ENCODE measurements at places on chromosomes 2 and 18.

DNA sequence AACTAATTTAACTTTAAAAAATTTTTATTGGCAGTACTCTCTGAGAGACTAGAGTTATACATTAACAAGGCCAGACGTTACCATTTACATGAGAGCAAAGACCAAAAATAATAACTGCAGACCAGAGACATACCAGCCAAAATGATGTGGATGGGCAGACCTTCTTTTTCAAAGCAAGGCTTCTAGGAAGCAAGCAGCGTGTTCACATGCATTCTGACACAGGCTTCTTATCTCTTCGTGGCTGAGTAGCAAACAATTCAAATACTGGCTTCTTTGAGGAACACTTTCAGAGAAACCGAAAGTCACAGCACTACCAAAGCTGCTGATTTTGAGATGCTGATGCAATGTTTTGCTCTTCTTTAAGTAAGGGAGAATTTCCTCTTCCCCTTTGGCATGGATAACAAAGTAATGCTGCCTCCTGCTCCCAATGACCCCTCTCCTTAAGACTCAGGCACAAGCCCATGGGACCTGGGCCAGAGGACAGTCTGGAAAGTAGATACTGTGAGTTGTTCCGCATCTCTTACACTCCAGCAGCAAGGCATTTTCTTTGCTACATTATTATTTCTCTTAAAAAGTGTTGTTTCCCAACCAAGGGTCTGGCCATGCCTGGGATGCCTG lies 181.9 kb downstream of the MREG start:
- DNase-seq = no peak

GRCh38 chr2:99088017-99088416 lies 53.5 kb upstream of the C2orf15 start:
- DNase-seq = no peak

GRCh38 chr2:181304011-181304844 lies 153.0 kb upstream of the ITGA4 start:
- no peak for DNase-seq

GRCh38 chr2:198321522-198322088 lies 517.2 kb downstream of the PLCL1 start:
- no peak for DNase-seq

DNA sequence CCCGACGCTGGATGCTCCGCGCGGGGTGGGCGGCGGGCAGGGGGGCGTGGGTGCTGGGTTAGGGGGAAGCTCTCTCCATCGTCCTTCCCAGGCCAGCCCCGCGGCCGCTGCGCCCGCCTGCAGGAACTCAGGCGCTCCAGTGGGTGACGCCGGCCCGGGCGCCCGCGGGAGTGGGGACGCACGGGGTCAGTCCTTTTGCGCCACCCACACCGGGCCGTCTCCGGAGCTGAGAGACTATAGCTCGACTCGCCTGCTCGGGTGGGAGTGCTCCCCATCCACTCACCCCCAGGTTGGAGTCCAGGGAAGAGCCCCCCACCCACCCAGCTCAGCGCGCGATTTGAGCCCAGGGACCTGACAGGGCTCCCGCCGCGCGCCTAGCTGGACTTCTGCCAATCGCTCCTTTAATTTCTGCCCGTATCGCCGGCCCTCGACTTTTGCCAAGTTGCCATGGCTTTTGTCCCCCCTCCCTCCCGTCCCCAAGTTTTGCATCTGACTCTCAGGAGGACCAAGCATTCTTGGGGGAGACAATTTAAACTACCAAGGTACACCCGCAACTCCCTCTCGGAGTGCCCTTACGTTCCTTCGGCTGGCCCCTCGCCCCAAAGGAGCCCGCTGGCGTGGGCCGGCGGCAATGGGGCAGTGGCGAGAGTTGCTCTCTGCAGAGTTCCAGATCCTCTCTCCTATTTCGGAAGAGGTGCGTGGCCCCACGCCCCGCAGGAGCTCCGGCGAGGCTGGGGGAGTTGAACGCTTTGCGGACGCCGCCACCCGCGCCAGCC lies 205.8 kb upstream of the SMAD2 start:
- DNase-seq = no peak

GRCh38 chr2:70743677-70744076 lies 24.3 kb downstream of the ADD2 start:
- DNase-seq = no peak

DNA sequence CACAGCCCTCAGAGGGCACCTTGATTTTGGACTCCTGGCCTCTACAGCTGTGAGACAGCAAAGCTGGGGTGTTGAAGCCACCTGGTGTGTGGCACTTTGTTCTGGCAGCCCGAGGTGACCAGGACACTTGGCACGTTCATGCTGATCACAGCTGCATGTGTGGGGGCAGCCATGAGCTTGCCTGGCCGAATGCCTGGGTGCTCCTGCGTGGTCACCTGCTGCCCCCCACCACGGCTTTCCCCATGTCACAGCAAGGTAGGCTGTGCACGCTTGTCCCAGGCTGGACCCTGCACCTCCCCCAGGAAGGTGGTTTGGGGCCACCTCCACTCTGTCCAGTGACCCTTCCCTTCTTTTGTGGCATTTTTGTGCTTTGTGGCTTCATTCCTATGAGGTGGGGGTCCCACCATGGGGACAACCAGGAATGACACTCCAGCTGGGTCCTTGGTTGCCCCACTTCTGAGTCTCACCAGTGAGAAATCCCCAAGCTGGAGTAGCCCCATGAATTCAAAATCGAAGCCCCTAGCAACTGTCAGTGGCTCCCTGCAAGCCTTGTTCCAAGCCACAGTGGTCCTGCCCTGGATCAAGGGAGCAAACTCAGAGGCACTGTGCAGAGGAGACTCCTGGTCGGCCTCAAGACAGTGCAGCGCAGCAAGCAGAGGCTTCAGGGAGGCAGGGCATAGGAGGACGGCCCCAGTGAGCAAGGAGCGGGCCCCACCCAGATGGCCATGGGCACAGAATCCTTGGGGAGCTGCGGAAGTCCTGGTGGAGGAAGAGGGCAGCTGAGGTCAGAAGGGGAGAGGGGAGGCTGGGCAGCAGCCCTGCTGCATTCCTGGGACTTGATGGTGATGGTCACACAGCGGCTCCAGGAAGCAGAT lies 121.4 kb upstream of the HS6ST1 start:
- no peak for DNase-seq

DNA sequence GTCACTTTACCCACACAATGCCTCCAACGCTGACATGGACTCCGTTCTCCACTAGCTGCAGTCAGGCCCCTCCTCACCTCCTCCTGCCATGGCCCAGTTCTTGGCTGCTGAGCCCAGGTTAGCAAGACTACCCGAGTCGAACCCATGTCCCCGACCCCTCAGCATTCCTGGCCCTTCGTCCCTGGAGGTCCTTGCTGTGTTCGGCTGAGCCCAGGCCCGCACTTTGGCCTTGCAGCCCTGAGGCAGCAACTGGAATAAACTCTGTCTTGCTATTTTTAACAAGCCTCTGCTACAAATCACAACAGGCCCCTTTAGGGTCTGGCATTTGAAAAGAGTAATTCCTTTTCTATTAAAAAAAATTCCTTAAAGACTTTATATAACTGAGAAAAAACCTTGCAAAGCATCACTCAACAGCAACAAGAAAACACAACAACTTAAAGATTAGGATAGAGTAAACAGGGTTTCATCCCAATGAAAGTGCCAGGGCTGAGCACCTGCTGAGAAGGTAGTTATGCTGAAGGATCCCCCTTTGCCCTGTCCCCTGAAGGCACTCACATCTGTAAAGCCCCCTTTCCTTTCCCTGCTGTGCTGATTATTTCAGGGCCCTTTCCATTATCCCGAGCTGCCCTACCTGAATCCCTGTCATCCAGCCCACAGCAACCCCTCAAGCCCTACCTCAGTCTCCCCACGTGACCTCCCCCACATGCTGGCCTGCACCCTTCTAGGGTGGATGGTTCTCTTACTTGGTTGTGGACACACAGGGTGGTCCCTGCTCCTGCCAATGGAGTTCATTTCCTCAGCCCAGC lies 120.0 kb upstream of the SNTG2 start:
- no peak for DNase-seq

DNA sequence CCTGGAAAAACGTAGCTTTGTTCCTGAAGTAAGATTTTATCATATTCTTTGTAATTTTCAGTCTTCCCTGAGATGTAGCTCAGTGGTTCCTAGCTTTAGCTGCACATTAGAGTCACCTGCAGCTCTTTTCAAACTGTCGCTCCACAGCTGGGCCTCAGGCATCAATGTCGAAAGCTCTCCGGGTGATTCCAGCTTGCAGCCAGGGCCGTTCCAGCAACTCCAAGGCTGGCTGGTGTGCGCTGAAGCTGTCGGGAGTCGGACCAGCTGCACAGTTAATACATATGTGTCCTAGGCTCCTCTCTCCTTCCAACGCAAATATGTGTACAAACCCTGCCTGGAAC lies 609 bp upstream of the ZNF2 start:
- DNase-seq = no peak

DNA sequence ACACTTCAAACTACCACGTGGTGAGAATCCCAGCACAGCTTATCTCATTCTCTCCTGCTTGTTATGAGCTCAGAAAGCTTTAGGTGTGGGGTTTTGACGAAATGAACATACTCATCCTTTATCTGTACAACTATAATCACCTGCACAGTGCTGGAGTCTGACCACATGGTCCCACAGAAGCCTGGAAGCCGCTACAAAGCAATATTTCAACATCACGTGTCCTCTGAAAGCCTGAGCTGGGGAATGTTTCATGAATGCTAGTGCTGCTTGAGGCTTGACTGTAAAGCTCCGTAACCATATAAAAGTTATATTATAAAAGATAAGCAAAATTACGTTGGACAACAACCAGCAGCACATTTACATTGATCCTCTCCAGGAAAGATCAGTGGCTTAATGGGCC lies 43.9 kb downstream of the PIEZO2 start:
- DNase-seq = no peak

- no peak for DNase-seq
Measured at GRCh38 chr2:238286551-238286950, 1.9 kb downstream of the PER2 start.

GRCh38 chr2:23711979-23712755 lies 214.8 kb downstream of the ATAD2B start:
- no peak for DNase-seq

DNA sequence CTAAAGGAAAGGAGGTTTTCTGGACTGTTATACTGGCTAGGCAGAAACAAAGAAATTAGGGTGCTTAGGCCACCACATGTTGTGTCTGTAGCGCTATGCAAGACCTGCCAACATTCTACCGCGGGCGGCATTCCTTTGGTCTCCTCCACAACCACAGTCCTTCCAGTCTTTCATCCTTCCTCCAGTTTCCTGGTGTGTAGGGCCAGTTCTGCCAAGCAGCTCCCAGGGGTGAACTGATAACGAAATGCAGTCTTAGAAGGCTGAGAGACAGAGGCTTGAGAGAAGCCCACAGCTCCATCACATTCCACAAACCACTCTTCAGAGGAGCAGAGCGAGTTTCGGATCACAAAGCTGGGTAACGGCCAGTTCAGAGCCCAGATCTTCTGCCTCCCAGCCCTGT lies 19.5 kb upstream of the CXXC1 start:
- DNase-seq = no peak

DNA sequence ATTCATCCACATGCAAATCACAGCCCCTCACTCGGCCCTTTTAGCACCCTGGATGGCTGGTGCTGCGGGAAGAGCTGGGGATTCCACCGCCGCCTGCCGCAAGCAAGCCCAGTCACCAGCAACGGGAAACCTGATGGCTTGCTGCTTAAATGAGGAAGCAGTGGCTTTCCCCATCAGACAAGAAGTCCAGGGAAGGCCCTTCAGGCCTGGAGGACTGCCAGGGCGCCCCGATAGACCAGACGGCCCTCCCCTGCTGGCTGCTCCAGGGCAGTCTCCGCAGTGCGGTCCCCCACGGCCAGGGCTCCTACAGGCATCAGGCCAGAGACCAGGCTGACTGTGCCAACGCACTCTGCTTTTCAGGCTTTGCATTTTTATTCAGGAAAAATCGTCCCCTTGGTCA lies 439.1 kb downstream of the EIPR1 start:
- DNase-seq = no peak

DNA sequence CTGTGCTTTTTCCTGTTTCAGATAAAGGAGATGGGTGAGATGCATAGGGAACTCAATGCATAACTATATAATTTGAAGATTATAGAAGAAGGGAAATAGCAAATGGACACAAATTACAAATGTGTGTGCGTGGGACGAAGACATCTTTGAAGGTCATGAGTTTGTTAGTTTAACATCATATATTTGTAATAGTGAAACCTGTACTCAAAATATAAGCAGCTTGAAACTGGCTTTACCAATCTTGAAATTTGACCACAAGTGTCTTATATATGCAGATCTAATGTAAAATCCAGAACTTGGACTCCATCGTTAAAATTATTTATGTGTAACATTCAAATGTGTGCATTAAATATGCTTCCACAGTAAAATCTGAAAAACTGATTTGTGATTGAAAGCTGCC lies 16.4 kb upstream of the MSH2 start:
- DNase-seq = no peak

DNA sequence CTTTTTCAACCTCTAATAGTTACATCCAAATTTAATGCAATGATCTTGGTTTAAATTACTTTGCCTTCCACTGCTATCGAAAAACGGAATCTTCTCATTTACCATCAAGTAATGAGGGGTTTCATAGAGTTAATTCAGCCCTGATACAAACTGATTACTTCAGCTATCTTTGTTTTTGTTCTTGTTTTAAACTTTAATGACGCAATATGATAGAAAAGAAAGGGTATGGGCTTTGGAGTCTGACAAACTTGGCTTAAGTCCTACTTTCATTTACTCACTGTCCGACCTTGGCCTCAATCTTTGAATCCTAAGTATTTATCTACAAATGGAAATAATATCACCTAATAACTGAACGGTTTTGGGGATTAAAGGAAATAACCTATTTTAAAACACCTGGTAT lies 16.1 kb downstream of the ADAM17 start:
- DNase-seq = no peak
